ENCODE measurements at places on chromosomes 5 and 9.

DNA sequence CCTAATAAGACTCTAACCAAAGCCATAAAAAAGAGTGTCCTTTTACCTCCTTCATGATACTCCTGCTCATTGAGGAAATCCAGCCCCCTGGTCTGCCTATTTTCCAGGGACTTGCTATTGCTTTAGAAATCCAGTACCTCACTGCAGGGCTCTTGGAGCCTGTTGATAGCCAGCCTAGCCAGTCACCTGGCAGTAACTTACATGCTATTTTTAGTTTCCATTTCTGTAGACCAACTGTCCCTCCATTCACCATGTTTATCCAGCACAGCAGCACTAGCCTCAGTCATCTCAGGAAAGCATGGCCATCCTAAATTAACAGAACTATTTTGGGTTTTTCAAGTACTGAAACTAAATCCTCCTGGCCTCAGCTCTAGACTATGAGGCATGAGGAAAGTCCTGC is 91.5 kb upstream of the PHF24 start:
- no peak for DNase-seq

- no peak for DNase-seq
These were observed 63.1 kb downstream of the ADAMTS6 start for GRCh38 chr5:65418661-65419060.

DNA sequence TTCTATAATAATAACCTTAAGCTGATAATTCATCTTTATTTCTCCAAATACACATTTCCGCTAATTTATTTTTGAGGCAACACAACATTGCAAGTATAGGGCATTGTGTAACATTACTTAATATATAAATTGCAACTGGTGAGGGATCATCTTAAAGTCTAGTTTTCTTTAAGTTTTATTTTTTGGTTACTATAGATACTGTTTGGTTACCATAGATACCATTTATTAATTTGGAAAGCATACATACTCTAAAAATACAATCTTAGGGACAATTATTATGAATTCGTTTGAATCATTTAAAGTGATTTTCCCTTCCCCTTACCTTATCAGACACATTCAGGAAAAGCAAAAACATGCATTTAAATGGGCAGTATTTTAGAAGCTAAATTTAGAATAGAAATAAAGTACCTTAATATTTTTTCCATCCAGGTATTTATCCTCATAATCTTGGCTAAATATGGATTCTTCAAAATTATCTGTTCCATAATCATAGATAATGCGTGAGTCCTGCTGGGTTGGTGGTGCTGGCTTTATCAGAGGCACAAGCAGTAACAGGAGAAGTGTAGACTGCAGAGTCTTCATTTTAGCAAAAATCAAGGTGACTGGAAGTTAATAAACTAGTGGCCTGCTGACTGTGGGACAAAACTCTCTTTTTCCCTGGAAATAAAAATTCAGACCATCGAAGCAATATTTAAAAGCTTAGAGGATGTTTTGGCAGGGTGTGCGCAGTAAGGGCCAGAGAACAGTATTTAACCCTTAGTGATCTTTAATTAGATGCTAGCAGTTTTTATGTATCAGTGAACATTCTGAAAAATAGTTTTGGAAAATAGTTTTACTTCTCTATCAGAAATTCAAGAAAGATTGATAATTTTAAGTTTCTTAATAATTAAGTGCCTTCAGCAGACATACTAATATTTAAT is 1.3 kb downstream of the OGN start:
- DNase-seq, result no peak

DNA sequence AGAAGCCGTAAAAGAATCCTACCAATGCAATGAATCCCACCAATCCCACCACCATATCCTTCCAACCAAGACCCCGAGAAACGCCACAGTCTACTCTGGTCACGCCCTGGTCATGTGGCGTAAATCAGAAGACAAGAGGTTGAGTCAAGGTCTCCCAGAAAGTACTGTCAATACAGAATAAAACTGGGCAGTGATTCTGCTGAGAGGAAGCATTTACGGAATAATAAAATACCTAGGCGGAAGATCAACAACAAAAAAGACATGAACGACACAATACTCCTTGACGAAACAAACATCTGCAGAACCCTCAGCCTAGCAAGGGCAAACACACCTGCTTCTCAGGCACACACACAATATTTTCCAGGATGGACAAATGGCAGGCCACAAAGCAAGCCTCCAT is 62.8 kb downstream of the GOLM1 start:
- DNase-seq, result no peak

GRCh38 chr5:50300878-50301277 is 140.2 kb downstream of the EMB start:
- no peak for DNase-seq

DNA sequence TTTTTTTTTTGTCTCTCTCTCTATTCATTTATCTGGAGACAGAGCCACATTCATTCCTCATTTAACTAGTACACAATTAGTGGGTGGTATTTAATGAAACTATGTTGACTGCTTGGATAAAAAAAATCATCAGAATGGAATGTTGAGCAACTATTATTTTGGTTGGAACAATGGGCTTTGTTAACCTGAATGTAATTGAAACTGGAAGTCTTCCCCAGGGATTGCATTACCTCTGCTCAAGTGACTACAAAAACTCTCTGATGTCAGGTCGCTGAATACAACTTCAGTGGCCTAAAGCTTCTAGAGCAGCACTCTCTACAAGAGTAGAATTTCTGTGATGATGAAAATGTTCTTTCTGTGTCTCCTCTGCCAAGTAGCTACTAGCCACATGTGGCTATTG is 295.8 kb downstream of the DEPDC1B start:
- DNase-seq, result no peak

DNA sequence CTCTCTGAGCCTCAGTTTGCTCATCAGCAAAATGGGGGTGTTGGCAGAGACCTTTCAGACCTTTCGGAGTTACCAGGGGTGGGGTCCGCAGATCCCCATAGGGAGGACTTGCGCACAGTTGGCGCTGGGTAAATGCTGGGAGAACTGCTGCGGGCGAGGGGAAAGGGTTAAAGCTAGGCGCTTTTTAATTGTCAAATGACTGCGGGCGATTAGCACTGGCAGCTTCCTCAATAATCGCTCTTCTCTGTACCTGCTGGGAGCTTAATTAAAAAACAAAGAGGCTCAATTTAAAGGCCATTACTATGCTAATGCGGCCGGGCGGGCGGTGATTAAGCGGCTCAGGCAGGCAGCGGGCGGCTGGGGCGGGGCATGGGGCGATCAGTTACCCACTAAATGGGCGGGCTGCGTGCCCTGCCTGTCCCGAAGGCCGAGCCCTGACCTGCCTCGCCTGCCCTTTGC is 63.0 kb downstream of the LMX1B start:
- no peak for DNase-seq

GRCh38 chr5:93704996-93705395 is 36.4 kb downstream of the POU5F2 start:
- DNase-seq, result no peak

DNA sequence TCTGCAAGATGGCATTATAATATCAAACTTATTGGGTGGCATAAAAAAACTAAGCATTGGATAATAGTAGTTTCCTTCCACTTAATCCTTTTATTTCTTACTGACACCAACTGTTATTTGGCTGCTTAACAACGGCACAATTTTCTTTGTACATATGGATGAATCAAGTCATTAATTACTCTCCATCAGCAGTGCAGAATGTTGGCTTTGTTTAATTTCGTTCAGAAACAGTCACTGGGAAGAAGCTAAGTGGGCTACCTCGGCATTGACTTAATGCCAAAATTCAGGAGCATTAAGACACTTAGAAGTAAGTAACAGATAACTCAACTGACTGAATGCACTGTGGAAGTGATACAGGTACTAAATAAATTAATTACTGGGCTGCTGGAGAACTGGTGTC is 460.4 kb downstream of the CTNND2 start:
- DNase-seq, result no peak

- no peak for DNase-seq
These were observed 257.5 kb downstream of the HSPA4 start for GRCh38 chr5:133309166-133309795.

GRCh38 chr5:50958852-50959457 is 292.5 kb downstream of the PARP8 start:
- DNase-seq, result peak; percentile 57

GRCh38 chr9:106644661-106645060 is 218.3 kb upstream of the ZNF462 start:
- peak; percentile 12 for DNase-seq

DNA sequence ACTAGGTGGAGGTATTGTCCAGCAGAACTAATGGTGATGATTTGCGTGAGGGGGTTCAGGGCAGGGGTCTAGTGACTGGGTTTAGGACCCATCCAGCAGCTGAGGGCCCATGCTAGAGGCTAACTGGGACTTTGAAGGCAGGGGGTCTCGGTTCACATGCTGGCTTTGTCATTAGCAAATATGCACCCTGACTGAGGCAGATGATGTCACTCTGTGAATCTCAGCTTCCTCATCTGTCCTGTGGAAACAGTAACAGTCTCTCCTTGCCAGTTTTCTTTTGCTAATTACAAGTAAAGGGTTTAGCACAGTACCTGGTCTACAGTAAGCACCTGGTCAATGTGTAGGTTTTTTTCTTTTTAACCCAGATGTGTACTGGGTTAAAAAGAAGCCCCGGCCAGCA is 5.2 kb downstream of the SH2D3C start:
- no peak for DNase-seq

DNA sequence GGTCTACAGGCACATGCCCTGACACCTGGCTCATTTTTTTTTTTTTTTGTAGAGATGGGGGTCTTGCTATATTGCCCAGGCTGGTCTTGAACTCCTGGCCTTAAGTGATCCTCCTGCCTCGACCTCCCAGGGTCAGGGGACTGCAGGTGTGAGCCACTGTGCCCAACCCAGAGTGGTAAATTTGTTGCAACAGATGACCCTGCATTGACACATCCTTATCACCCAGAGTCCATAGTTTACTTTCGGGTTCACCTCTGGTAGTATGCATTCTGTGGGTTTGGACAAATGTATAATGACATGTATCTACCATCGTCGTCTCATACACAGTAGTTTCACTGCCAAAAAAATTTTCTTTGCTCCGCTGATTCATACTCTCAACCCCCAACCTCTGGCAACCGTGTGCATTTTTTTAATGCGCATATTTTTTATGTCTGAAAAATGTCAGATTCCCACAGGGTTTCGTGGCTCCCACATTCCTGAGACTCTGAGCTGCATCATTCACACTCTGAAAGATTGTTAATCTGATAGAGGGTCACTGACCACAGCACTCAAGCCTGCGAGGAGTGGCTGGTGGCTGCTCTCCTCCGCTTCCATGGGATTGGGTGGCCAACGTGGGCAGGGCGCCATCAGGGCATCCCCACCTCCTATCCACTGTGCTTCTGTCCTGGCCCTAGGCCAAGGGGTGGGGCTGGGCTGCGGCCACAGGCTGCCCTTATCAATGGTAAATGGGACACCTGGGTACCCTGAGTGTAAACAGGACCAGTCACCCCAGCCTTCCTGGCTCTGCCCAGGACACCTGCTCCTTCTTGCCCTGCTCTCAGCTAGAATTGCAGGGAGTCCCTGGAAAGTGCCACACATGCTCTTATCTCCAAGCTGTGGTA is 9.6 kb downstream of the NDST1 start:
- DNase-seq, result no peak

GRCh38 chr5:139185589-139185988 is 12.6 kb downstream of the SIL1 start:
- DNase-seq, result no peak

GRCh38 chr9:115364991-115365390 is 247.0 kb upstream of the TNC start:
- no peak for DNase-seq

GRCh38 chr5:154193701-154194121 is 3.2 kb downstream of the GALNT10 start:
- no peak for DNase-seq

- no peak for DNase-seq
These were observed 1307.2 kb downstream of the EFNA5 start for GRCh38 chr5:106363578-106363977.

DNA sequence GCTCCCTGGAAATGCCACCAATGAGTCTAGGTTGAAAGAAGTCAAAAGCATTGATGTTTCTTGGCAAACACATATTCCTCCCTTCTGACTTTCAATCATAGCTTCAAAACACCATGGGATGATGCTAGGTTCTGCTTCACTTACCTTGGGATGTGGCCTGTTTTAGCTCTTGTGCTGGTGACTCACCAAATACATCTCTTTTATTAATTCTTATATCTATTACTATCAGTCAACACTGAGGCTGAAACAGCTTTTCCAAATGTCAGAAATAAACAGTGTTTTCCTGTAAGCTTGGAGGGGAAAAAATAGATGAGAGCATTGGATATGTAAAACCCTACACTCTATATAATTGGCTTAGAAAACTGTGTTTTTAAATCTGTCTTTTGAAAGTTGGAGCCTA is 245.4 kb upstream of the NREP start:
- DNase-seq, result no peak

DNA sequence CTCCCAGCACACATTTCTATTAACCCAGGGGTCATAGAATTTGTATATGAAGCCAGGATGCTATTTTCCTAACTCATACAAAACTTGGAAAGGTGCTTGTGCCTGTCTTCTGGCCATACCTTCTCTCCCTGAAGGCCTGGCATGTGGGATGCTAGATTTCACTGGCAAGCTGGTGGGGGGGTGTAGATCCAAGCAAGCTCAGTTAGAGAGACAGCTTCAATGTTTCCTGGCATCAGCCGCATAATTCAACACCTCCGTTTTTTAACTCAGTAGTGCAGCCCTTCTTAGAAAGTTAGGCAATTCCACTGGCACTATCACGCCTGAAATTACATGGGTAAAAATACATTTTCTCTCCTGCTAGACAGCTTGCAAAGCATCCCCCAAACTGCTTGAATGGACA is 51.8 kb downstream of the MEGF10 start:
- no peak for DNase-seq

DNA sequence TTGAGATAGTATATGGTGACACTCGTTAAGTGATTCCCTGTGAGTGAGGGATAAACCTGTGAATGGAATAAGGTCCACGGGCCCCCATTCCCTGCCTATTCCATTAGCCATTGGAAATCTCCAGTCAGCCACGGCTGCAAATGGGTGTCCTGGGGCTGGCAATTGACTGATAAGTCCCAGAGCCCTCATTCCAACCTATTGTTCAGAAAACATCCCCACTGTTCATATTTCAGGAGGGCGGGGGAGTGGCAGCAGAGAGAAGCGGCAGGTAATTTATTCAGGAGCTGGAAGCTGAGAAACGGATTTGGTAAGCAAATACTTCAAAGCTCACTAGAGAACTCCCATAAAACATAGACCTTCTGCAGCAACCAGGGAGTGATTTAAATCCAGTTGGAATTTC is 42.0 kb downstream of the TMEM174 start:
- no peak for DNase-seq

DNA sequence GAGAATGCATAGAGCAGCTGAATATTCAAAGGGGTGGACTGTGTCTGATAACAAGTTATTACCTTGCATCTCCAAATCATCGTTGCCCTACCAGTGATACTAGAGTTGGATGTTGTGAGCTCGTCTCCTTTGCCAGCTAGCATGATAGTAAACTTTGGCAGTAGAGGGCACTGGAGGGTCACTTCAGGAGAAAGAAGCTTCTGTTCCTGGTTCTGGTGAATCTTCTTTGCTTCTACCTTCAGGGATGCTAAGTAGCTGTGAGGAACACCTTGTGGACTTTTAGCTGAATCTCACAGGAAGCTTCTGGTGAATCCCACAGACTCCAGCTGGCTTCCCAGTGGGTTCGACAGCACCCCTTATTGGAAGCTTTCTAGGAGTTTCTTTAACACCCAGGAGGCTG is 626.6 kb upstream of the SGCD start:
- no peak for DNase-seq
